ENCODE measurements at places on chromosomes 16 and 17. TPM values are rescaled to one million over a fixed set of nuclear protein-coding genes. Genes with fewer than 3 reads are reported as not detected.

The OR2C1 gene
- not detected for total RNA-seq

- DNase-seq: no peak
These were observed 9.8 kb downstream of the CHST6 start for GRCh38 chr16:75485230-75486013.

DNA sequence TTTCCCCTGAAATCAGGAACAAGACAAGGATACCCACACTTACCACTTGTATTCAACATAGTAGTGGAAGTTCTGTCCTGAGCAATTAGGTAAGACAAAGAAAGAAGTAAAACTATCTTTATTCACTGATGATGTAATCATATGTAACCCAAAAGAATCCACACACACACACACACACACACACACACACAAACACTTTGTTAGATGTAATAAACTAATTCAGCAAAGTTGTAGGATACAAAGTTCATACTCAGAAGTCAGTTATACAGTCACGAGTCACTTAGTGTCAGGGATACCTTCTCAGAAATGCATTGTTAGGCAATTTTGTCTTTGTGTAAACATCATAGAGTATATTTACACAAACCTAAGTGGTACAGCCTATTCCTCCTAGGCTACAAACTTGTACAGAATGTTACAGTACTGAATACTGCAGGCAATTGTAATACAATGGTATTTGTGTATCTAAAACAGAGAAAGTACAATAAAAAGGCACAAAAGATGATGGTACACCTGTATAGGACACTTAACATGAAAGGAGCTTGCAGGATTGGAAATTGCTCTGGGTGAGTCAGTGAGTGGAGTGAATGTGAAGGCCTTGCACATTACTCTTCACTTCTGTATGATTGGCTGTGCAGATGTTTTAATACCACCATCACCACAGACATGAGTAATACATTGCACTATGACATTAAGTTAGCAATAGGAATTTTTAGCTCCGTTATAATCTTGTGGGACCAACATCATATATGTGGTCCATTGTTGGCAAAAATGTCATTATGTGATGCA is 370.1 kb downstream of the ZFHX3 start:
- DNase-seq: no peak

- DNase-seq: peak; percentile 45
These were observed 3.7 kb upstream of the CDK3 start for GRCh38 chr17:75996665-75997590.

DNA sequence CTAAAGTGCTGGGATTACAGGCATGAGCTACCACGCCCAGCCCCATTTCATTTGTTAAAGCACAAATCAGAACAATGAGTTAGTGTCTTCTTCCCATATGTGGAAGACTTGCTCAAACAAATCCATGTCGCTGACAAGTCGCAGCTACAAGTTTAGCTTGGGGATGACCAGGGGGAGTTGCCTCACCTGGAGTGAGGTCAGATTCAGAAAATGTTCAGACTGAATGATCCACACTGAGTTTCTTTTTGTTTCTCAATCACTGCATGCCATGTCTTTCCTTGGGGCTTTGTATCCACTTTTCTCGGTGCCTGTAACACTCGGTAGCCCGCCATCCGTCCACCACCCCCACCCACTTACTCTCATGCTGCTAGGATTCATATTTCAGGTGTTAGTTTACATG is 437.3 kb upstream of the DYNLRB2 start:
- no peak for DNase-seq

Measured in GM12878 (cell line).